Dorsolateral prefrontal cortex (tissue), 122 donors: ENCODE measurements at places on chromosomes 12 and 14.
A peak's percentile ranks its signal among the peaks of the same experiment; 100 is the strongest.

DNA sequence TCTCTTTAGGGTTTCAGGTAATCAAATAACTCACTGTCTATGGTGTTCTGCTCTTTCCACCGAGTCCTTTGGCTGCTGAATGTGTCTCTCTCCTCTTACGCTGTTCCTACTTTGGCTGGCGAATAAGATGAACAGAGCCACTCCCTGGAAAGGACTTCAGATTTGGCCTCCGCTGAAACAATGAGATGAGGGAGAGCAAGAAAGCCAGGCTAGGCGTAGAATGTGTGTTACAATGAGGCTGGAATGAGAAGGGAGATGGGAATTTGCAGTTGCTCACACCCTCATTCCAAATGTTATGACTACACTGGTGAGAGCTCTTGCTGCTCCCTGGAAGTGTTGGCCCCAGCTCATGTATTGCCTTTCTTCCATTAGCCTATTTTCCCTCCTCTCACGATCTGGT, at the start of gene MFAP5:
MFAP5 (minus strand) TSS at position 234 of the 400 bp plus-strand sequence. CDS start 722 bp downstream, outside the sequence.
- DNase-seq, result no peak

GRCh38 chr12:51240971-51241370, 2.3 kb downstream of the DAZAP2 start:
- no peak for DNase-seq

DNA sequence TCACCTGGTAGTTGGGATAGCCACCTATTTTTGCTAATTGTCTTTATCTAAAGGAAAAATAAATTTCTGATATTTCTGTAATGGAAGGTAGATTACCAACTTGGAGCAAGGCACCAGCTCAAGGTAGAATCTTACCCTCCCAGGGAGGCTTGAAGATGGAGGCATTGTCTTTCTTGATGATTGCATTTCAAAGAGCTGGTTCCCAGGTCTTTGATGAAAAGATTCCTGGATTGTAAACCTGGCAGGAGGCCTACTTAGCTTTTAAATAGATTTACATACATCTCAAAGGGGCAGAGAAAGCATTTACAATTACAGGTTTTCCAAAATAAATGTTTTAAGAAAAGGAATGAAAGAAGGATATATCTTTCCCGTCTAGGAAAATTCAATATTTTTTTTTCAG, 729.2 kb downstream of the LRFN5 start:
- no peak for DNase-seq

DNA sequence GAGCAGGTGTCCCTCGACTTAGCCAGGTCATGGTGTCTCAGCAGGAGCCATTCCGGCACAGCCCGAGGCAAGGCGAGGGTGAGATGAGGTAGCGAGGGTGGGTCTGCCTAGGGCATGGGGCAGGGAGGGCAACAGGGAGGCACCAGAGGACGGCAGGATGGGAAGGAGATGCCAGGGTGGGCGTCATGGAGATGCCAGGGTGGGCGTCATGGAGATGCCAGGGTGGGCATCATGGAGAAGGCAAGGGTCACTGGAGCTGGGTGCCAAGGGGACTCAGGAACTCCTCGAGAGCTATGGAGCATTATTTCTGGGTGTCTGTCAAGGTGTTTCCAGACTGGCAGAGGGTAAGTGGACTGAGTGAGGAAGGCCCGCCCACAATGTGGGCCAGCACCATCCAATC, 7.4 kb downstream of the DEGS2 start:
- no peak for DNase-seq

DNA sequence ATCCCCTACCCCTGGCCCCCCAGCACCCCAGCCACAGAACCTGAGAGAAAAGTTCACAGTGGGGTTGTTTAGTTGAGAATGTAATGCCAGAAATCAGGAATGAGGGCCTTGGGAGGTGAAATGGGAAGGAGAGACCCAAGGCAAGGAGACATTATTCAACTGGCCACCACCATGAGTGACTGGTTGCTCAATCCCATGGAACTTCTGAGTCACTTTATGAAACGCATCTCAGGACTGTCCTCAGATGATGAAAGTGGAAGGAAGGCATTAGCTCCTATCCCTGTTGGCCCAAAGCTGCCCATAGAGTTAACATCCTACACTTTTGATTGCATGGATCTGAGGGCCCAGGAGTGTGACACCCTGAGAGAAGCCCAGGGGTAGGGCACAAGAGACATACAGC, 25.4 kb upstream of the TCL1A start:
- no peak for DNase-seq

DNA sequence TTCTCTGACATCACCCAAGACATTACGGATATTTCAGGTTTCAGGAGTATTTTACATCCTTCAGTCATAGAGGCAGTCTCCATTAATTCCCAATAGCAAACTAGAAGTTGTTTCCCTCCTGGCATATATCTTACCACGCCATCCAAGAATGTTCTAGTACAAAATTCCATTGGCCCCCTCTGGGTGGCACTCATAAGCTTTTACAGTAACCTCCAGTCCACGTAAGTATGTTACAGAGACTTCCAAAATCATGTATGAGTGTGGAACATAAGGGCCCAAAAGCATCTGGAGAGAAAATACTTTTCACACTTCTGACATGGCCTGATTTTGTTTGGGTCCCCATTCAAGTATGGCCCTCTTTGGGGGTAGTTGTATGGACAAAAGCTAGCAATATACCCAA, 58.1 kb upstream of the DHRS4 start:
- DNase-seq, result no peak

GRCh38 chr14:104107101-104107581, 21.6 kb downstream of the ASPG start:
- no peak for DNase-seq

DNA sequence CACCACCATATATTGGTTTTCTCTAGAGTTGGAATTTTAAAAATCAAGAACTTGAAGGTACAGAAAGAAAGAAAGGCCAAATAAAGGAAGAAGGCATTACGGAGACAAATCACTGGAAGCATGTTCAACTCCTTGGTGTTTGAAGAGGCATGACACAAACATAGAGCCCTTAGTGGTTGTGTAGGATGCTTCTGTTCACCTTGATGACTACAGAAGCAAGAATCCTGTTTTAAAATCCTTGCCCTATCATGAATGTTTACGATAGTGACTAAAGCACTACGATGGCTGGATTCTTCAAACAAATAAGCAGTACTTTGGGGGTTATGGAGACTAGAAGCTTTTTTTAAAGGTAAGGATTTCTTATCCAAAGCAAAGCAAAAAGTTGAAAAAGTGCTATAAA, 10.3 kb upstream of the ISM2 start:
- DNase-seq, result no peak

- no peak for DNase-seq
Observed at GRCh38 chr14:34126586-34126985, 175.7 kb upstream of the EGLN3 start.

- DNase-seq, result peak; percentile 71
Observed at GRCh38 chr12:124837958-124838803, 25.5 kb downstream of the SCARB1 start.

DNA sequence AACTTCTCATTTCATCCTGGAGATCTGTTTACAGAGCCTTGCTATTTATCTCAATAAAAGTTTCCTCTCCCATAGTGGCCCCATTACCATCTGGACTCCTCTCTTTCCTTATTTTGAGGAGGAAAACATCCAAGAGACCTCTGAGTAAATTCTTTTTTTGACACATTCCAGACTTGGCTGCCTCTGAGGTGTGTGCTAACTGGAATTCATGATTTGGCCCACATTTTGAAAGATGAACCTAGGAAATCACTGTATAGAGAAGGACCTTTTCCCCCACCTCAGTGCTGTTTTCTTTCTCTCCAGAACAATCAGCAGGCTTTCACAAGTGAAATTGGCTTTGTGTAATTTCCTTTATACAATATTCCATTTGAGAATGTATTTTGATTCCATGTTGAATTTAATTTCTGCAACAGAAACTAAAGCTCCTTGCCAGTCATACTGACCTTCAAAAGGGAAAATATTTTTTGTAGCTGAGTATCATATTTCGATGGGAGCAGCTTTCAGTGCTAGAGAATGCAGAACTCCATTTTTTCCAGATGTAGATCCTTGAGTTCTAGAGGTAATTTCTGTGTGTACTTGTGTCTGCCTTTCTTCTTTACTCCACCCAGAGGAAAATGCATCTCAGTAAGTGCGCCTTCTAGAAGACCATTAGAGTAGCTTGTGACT, 244.9 kb upstream of the RGS6 start:
- no peak for DNase-seq

DNA sequence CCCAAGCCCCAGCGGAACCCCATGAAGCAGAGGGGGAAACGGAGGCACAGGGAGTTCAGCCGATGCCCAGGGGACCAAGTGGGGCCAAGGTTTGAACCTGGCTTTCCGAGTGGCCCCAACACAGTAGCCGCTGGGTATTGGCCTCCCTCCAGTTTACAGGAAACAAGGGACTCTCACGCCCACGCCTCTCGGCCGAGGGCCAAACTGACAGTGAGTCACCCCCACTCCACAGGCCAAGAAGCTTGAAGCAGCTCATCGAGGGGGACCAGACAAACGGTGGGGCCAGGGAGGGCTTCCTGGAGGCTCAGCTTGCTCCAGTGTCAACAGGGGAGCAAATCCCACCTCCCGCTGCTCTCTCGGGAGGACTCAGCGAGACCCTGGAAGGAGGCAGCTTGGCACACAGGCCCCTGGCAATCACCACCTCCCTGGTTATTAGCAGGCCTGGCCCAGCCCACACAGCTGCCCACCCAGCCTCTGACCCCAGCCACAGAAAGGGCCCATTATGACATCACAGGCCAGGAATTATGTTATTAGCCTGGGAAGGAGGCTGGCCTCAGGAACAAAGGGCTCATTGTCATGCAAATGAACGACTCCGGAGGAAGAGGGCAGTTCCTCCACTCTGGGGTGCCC, 54.6 kb downstream of the NCOR2 start:
- peak; percentile 86 for DNase-seq

- DNase-seq, result no peak
Observed at GRCh38 chr14:28764257-28765160, 2.1 kb upstream of the FOXG1 start.

- no peak for DNase-seq
Observed at GRCh38 chr14:47022721-47023120, 371.1 kb upstream of the RPL10L start.

DNA sequence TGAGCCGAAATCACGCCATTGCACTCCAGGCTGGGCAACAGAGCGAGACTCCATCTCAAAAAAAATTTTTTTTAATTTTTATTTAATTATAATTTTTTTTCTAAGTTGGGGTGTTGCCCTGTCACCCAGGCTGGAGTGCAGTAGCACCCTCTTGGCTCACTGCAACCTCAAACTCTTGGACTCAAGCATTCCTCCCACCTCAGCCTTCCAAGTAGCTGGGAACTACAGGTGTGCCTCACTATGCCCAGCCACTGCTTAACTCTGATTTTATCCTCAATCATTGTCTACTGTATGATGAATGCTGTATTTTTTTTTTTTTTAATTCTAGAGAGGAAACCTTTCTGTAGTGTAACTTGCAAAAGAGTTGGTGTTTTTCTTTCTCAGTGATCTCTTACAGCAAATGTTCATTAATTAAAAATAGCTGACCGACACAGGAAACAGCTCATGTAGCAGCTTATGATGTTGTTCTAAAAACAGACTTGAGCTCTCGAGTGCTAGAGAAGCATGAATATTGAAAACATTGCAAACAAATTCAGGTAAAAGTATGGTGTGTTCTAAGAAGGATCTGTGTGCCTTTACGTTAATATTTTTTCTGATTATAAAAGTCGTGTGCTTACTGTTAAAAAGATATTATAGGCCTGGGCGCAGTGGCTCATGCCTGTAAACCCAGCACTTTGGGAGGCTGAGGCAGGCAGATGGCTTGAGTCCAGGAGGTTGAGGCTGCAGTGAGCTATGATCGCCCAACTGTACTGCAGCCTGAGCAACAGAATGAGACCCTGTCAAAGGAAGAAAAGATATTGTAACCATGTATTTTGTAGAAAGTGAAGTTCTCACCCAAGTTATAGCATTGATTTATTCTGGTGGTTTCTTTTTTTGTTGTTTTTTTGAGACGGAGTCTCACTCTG, 68.9 kb downstream of the FGD4 start:
- DNase-seq, result no peak

DNA sequence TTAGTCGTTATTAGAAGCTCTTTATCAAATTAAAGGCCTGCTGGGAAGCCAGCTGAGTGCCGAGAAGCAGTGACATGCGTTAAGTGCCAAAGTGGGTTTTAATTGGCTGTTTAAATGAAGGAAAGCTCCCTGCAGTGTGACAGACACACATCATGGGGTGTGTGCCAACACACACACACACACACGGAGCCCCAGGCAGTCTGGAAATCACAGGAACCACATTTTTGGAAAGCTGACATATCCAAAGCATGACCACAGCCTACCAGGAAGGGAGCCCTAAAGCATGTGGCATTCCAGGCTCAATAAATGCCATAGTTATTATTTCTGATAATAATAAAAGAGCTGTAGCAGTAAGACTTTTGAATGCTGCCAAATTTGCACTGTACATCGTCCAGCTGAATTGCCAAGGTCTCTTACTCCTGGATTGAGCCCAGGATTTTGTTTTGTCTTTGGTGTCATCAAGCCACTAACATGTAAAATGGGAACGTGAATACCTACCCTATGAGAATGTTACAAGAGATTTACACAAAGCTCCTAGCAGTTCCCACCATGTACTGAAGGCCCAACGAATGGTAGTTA, 135.1 kb downstream of the TMEM30B start:
- DNase-seq, result no peak

DNA sequence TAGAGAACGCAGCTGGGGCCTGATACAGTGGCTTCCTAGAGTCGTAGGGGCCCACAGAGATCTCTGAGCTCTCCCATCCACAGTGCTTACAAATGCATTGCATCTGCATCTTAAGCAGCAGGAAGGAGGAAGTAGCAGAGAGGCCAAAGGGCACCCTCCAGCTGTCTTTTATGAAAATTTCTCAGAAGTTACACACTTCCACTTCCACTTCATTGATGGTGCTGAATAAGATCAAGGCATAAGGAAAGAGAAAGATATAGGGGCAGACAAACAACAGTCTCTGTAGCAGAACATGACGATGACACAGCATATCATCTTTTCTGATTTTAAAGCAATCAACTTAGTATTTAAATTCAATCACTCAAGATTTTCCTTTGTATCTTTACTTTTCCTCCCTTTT, 51.6 kb upstream of the ABCC9 start:
- no peak for DNase-seq

- no peak for DNase-seq
Observed at GRCh38 chr14:98952593-98953350, 319.2 kb downstream of the BCL11B start.

- no peak for DNase-seq
Observed at GRCh38 chr12:102215992-102216691, 18.5 kb upstream of the PMCH start.

DNA sequence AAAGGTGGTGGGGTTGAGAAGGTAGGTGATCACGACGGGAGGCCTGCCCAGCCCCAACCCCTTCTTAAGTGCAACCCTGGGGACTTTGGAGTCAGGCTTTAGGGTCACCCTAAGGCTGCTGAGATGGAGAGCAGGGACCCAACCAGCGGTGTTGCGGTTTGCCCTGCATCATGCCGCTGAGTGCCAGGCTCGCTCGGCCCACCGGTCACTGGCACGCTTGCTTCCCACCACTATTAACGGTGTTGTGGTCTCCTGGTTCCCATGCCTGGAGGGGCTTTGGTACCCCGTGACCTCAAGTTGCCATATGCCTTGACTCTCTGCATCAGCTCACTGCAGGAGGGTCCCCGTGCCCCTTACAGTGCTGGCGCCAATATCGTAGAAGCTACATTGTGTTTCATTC, 18.4 kb upstream of the MEG3 start:
- DNase-seq, result no peak

- DNase-seq, result no peak
Observed at GRCh38 chr12:64568298-64568697, 42.0 kb upstream of the RASSF3 start.

GRCh38 chr12:106629797-106630659, 47.2 kb downstream of the RFX4 start:
- no peak for DNase-seq

- no peak for DNase-seq
Observed at GRCh38 chr12:106976668-106977067, 10.3 kb downstream of the MTERF2 start.

- DNase-seq, result no peak
Observed at GRCh38 chr12:130715150-130715997, 725 bp downstream of the RIMBP2 start.
